ENCODE measurements at places on chromosomes 2 and 18.

GRCh38 chr2:24514820-24515219, 23.8 kb downstream of the NCOA1 start:
- no peak for DNase-seq

GRCh38 chr2:237297421-237298150, 116.4 kb downstream of the COL6A3 start:
- DNase-seq, result no peak

- DNase-seq, result no peak
These were observed 185.5 kb downstream of the C1D start for GRCh38 chr2:67877301-67877700.

DNA sequence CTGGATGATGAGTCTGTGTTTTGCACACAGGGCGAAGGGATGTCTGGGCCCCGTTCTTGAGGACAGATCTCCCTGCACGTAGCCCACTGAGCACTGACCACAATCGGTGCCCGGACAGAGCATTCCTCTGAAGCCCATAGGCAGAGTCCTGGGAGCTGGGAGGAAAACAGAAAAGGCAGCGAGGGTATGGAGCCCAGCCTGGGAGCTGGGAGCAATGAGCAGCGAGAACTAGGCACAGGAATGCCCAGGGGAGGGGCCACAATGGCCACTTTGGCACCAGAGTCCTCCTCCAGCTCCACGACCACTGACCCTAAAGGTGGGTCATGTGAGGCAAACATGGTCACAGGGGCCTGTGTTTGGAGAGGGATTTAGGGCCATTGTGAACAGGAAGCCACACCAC, 333.9 kb downstream of the EIPR1 start:
- no peak for DNase-seq

GRCh38 chr2:145546091-145546490, 1026.2 kb upstream of the ZEB2 start:
- DNase-seq, result no peak

- no peak for DNase-seq
These were observed 12.9 kb downstream of the TCF4 start for GRCh38 chr18:55575066-55575465.

- no peak for DNase-seq
These were observed 9.0 kb upstream of the CREG2 start for GRCh38 chr2:101396316-101396717.

- no peak for DNase-seq
These were observed 93.3 kb downstream of the MARCHF4 start for GRCh38 chr2:216279031-216279430.

- DNase-seq, result no peak
These were observed 248.5 kb upstream of the RAB6C start for GRCh38 chr2:129730979-129731378.

GRCh38 chr2:149027590-149028250, 10.8 kb upstream of the LYPD6B start:
- no peak for DNase-seq

- no peak for DNase-seq
These were observed 117.0 kb downstream of the ZBTB7C start for GRCh38 chr18:48292229-48292628.

DNA sequence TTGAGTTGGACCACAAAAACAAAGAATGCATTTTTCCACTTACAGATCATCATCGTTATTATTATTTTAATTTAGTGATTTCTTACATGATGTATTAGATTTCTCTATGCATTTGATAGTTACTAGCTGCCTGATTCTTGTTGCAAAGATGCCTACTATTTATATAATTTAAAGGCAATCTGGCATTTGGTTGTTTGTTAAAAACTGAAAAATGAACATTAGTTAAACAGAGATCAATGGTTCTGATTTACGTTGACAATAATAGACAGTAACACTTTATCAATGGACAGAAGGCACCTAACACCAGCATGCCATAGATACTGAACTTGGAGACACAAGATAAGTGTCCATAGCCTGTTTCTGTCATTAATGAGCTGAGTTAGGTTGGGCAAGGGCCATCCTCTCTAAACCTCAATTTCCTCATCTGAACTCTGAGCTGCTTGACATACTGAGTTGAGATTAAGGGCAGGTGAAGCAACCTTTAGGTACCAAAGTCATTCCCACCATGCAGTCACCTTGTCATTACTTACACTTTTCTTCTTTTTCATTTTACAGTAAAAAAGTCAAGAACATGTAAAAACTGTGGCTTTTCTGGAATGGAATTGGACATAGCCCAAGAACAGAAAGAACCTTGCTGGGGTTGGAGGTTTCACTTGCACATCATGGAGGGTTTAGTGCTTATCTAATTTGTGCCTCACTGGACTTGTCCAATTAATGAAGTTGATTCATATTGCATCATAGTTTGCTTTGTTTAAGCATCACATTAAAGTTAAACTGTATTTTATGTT, 3.1 kb downstream of the CCL20 start:
- no peak for DNase-seq

- no peak for DNase-seq
These were observed 32.0 kb upstream of the GALNT1 start for GRCh38 chr18:35549564-35549963.

- no peak for DNase-seq
These were observed 284.1 kb upstream of the CYP26B1 start for GRCh38 chr2:72431737-72432136.

DNA sequence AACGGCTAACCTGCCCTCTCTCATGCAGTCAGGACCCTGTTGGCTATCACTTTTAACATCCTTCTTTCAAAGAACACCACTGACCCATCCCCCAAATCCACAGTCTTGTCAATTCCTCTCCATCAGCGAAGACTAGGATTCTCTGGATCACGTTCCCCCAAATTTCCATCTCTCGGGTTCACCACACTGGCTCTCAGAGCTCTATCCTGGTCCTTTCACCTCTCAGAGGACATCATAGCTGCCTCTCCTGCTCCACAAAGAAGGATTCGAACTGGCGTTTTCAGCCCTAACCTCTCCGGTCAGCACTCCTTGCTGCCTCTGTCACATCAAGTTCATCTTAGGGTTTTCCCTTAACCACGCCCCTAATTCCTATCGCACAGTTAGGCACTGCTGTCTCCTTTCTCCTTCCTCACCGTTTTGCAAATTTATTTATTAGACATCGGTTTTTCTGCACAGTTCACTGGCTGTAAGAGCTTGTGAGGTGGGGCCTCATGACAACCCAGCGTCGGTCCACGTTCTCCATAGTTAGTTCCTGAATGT, 247.5 kb upstream of the PXDN start:
- DNase-seq, result no peak

DNA sequence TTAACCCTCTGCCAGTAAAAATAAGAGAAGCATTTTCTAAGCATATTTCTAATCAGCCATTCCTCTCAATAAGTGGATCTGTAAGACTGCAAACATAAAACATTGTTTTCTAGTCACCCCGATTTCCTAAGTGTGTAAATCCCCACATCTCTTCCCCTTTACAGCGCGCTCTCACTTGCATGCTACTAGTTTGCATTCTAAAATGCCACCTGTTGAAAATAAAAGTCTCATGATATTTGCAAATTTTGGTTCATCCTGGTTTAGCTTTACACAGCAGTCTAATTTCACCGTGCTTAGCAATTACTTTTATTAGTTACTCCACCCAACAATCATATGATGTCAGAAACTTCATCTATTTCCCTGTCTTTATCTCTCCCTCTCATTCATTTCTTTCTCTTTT, 1230.7 kb upstream of the ZEB2 start:
- no peak for DNase-seq

GRCh38 chr18:31776093-31776492, 15.4 kb upstream of the SLC25A52 start:
- no peak for DNase-seq

- no peak for DNase-seq
These were observed 147.9 kb downstream of the MGAT5 start for GRCh38 chr2:134401789-134402188.

GRCh38 chr2:64812285-64812684, 158.6 kb upstream of the SERTAD2 start:
- peak; percentile 23 for DNase-seq

DNA sequence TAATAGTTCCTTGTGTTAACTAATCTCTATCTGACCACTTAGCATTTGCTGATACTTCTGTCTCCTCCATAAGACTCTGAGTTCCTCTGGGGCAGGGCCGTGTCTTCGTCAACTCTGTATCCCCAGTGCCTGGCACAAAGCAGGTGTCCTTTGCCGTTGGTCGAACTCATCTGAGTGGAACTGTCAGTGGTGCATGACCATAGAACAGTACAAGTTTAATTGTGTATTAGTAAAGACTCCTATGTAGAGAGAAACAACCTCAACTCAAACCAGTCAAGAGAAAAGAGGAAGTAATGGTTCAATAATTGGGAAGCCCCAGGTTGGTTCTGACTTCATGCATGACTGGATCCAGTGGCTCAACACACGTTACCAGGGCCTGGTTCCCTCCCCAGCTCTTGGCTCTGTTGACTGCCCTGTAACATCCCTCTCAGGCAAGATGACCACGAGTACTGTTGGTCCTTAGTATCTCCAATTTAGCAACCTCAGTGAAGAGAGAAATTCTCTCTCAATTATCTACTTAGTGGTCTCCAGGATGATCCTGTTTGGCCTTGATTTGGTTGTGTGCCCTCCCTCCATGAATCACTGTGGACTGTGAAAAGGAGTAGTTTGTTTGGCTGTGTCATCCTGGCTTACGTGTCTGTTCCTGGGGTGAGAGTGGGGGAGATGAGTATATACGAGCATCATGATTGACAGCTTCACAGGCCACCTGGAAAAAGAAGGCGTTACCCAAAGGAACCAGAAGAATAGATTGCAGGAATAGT, 58.5 kb upstream of the MSH6 start:
- DNase-seq, result peak; percentile 36

DNA sequence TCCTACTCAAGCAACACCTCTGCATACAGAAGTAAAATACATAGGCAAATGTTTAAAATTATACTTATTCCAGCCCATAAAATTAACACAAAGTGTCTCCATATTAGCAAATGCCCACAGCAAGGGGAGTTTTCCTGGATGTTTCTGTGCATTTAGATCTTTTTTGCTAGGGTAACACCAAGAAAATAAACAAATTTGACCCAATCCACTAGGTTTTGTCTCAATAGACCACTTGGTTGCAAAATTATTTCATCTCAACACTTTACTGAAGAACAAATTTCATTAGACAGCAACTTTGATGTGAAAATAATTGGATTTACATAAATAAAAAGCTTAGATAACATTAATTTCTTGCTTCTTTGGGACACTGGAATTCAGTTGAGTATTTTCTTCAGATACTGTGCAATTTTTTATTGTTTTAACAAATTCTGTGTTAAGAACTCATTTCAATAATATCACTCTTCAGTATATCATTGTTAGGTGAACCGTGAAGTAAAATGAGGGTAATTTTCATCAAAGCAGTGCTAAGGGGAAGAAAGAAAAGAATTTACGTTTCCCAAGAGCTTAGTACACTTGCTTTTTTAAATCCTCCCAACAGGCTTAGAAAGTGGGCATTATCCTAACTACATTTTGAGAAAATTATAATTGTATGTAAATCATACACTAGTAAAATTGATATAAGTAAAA, 133.5 kb upstream of the TTC39C start:
- DNase-seq, result no peak

DNA sequence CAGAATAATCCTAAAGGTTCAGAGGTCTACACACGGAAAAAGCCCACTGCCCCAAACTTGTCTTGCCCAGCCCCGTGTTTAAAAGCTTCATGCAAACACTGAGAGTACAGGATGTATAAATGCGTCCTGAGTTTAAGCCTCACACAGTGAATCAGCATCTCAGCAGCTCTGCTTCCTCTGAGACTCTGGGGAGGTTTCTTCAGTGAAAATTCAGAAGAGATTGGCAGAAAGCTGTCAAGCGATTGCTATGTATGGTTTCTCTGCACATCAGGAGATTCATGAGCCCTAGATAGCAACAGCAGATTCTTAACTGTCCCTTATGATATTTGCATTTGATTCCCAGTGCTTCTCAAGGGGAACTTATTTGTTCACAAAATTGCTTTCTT, 27.1 kb downstream of the CRACDL start:
- peak; percentile 11 for DNase-seq

GRCh38 chr2:226953206-226953605, 117.4 kb downstream of the RHBDD1 start:
- peak; percentile 71 for DNase-seq

DNA sequence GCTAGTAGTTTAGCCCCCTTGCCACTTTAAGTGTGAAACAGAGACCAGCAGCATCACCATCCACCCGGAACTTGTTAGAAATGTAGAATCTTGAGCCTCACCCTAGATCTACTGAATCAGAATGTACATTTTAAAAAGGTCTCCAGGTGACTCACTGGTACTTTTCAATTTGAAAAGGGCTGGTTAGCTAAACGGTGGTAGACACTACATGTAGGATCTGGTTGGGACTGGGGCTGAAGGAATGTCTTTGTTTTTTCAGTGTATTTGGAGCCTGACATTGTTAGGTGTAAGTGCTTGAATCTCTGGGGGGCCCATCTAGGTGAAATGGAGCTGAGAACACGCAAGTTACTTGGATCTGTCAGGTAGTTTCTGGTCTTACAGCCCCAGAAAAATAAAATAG, 44.0 kb upstream of the XPO1 start:
- no peak for DNase-seq

DNA sequence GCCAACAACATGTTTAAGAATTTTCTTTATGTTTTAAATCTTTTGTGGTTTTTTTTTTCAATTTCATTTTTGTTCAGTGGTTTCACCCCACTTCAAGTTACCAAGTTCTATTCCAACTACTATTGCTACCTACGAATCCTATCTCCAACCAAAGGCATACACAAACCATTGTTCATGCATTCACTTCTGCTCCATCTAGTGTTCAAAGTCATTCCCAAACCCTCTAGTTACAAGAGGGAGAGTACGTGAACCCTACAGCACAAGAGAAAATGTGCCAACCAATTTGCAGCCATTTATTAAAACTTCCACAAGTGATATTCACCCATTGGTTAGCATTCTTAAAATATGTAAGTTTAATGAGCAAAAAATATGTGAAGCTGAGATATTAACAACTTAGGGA, 295.1 kb upstream of the KYNU start:
- DNase-seq, result no peak

- DNase-seq, result no peak
These were observed 29.1 kb upstream of the CPS1 start for GRCh38 chr2:210527286-210527685.

DNA sequence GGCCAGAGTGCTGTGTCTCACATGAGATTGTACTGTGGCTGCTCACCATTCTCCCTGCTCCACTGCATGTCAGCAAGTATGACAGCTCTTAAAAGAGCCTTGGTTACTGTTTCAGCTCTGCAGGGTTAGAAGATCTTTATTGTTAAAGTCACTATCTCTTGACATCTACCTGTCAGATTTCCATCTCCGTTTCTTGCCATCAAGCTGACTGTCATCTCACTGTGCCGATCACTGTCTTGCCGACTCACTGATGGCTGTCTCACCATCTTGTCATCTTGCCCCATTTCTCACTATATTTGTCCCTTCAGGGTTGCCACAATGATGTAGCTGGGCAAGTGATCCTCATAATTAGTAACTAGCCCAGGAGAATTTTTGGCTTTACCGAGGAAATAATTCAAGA, 800.9 kb upstream of the CDH7 start:
- DNase-seq, result no peak

- DNase-seq, result no peak
These were observed 9.4 kb downstream of the SCYGR4 start for GRCh38 chr2:227626580-227627151.

GRCh38 chr2:63591566-63592175, 2.9 kb downstream of the MDH1 start:
- DNase-seq, result no peak

- no peak for DNase-seq
These were observed 12.1 kb downstream of the NEURL3 start for GRCh38 chr2:96493072-96493471.
